ENCODE measurements at places on chromosomes 2 and 18.

DNA sequence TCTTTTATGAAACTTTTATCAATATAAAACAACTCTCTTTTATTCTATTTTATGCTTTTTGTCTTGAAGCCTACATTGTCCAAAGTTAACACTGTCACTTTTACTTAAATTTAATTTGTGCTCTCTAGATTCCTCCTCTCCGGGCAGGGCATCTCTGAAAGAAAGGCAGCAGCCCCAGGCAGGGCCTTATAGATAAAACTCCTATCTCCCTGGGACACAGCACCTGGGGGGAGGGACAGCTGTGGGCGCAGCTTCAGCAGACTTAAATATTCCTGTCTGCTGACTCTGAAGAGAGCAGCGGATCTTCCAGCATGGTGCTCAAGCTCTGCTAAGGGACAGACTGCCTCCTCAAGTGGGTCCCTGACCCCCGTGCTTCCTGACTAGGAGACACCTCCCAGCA lies 447.7 kb upstream of the FANCL start:
- DNase-seq: no peak

GRCh38 chr2:159091381-159091780 lies 122.9 kb downstream of the TANC1 start:
- no peak for DNase-seq

DNA sequence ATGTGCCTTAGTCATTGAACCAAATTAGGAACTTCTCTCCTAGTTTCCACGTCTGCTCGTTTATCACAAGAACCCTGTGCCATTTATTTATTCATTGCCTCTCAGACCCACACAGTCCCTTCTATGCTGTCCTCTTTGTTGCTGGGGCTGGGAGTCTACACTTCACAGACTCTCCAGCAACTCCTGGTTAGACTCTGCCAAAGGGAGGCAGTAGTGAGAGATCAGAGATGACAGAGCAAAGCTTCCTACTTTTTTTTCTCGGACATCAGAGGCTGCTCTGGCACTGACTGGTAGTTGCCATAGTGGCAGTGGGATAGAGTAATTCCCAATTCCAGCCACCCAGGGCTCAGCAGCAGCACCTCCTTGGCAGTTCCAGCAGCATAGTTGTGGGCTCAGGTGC lies 277.5 kb downstream of the BCL11A start:
- DNase-seq: no peak

- no peak for DNase-seq
Measured at GRCh38 chr2:95526360-95527341, 42.1 kb upstream of the TRIM43B start.

- peak; percentile 94 for DNase-seq
Measured at GRCh38 chr2:88765154-88765888, 73.8 kb downstream of the RPIA start.

- DNase-seq: no peak
Measured at GRCh38 chr2:226045080-226045479, 645.6 kb downstream of the NYAP2 start.

DNA sequence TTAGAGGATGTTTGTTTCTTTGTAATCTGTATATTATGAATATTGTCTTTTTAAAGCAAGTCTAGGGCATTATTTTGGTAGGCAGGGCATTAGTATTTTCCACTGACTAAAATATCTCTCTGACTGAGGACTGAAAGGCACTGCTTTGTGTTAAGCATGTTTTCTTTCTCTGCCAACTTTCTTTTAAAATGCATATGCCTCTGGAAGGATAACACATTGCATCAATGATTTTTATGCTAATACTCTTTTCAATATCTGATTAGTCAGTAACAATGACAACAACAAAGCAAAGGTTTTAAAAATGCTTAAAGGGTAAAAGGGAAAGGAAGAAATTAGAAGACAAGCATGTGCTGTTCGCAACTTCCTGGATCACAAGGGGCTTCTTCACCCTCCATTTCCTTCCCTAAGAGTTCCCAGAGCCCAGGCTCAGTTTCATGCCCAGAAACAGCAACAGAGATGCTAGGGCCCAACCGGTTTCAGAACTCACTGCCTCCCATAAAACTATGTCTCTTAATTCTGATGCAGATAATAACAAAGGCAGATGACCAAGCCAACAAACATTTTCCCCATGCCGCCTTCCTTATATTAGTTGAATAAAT lies 786.8 kb upstream of the ACVR2A start:
- DNase-seq: no peak

GRCh38 chr18:23884681-23885375 lies 129.7 kb upstream of the TTC39C start:
- DNase-seq: no peak

DNA sequence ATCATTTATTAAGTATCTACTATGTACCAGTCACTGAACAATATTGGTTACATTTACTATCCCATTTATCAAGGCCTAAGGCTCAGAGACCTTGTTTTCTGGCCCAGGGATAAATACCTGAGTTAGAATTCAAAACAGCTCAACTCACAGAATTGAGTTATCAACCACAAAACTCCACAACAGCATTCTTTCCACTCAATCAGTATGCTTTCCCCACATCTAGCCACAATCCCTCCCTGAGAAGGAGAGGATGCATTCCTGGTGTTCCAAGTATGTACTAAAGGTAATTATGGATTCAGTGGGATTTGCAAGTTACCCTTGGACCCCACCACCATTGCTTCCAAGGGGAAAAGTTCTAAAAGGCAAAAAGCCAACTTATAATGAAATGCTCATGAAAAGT lies 104.2 kb upstream of the PID1 start:
- no peak for DNase-seq

DNA sequence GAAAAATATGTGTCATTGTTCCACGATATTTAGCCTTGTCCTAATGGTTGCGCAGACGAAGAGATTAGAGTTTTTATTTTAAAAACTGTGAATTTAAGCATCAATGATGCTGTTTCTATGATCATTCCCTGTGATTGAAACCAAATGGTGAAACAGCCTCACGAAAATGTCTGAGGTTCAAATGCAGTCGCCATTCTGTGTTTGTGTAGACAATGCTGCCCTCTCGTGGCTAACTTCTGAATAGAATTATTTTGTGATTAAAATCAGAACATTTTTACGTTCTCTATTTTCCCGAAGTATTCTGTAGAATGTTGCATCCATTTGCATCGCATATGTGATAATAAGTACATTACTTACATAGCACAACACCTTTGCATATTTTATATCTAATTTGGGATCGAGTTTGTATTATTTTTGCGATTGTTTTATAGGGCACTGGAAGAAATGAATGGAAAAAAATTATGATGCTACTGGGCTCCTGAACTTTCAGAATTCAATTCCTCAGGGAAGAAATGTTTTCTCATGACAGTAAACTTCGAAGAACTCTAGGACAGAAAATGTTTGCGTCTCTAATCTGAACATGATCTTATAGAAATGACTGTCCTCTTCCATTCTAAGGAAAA lies 54.8 kb upstream of the CREB1 start:
- DNase-seq: peak; percentile 57

GRCh38 chr2:11377928-11378545 lies 33.6 kb upstream of the ROCK2 start:
- DNase-seq: peak; percentile 63

GRCh38 chr2:120515759-120516678 lies 170.1 kb downstream of the INHBB start:
- DNase-seq: no peak

DNA sequence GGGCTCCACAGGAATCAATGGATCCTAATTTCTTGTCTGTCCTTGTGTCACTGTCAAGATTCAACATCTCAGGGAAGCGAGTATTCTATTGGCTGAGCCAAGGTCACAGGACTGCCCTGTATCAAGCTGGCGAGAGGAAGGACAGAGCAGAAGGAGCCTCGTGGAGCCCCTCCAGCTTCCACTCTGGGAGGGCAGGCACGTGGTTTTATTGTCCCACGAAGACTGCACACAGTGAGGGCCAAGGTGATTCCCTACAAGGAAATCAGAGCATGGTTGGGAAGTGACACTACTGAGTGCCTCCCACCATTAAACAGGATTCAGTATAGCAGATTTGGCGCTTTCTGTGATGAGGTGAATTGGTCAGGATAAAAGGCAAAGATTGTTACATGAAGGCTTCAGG lies 302.4 kb upstream of the CXCR4 start:
- no peak for DNase-seq

GRCh38 chr18:75407468-75408437 lies 19.8 kb downstream of the SMIM21 start:
- DNase-seq: no peak

GRCh38 chr2:74646201-74646600 lies 1.9 kb downstream of the M1AP start:
- DNase-seq: no peak

DNA sequence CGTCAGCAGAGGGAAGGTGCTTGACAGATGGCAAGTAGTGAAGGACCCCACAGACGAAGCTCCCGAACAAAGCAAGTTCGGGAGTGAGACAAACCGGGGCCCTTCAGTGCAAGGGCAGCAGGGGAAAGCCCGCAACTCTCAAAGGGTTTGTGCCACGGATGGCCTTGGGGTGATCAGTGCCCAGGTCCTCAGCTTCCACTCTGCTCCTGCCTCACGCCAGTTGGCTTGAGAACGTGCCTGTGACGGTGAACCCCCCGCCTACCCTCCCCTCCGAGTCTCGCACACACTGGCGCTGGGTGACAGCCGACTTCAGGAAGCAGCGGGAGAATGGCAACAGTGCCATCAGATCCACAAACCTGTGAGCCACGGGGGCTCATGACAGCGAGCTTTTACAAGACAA lies 56.8 kb upstream of the SALL3 start:
- no peak for DNase-seq

DNA sequence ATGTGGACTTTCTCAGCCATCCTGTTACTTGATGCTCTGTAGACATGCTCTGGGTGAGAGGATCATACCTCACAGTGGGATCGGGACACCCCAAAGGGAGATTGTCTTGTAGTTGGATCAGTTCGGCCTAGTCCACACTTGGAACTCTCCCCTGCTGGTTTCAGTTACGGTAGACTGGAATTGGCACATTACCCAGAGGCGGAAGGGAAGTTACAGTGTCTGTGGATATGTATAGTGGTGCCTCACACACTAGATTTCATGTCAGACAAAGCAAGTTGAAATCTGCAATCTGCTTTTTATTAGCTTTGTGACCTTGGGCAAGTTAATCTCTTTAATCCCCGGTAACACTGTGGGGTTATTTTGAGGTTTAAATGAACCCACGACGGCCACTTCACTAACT lies 16.2 kb upstream of the CTAGE1 start:
- DNase-seq: no peak

GRCh38 chr2:191347881-191348280 lies 102.7 kb downstream of the MYO1B start:
- DNase-seq: no peak

GRCh38 chr2:128818704-128819491 lies 500.2 kb upstream of the HS6ST1 start:
- no peak for DNase-seq

- DNase-seq: no peak
Measured at GRCh38 chr18:44754567-44754966, 73.9 kb downstream of the SETBP1 start.
